ENCODE measurements at places on chromosomes 6 and 20.

GRCh38 chr6:47075741-47076421 lies 33.7 kb upstream of the ADGRF1 start:
- DNase-seq: no peak

DNA sequence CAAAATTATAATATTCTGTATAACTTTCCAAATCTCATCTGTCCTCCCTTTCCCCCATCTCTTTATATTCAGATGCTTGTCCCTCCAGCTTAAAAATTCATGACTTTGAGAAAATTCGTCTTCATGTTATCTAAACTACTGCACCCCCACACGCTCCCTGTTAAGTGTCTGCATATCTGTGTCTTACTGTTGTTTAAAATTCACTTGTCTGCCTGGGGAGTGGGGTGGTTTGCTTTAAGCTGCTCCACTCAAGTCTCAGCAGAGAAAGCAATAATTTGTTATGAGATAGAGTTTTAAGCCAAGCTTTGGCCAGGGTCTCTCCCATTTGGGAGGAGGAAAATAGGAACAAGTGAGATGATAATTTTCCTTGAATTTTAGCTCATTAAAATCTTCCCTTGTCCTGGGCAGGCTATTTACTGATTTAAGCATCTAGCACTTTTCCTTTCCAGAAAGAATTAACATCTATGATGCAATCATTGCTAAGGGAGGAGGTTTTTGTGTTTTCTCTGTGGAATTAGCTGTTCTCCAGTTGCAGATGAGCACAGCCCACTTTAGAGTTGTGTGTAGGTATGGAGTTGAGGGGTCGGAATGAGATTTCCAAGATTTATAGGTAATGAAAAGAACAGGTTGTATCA lies 36.8 kb downstream of the MTHFD1L start:
- no peak for DNase-seq

- no peak for DNase-seq
Measured at GRCh38 chr20:59421089-59421488, 120.7 kb downstream of the EDN3 start.

- no peak for DNase-seq
Measured at GRCh38 chr20:56348746-56349145, 10.0 kb upstream of the FAM210B start.

GRCh38 chr6:55794136-55794812 lies 81.1 kb downstream of the BMP5 start:
- no peak for DNase-seq

All from activated T-cell treated with anti-CD3 and anti-CD28 coated beads for 4 hours (primary cell).